T-helper 2 cell treated with Interferon-gamma antibody and Interleukin-4, amounts not matched to agents 100 ng/mL and 5 ng/mL, for 36 hours (primary cell): ENCODE measurements at places on chromosomes 11 and 22. TPM values are rescaled to one million over a fixed set of nuclear protein-coding genes. Genes with fewer than 3 reads are reported as not detected.

The BCO2 gene
- 1.1 and 1.4 TPM in 2 replicates for total RNA-seq

The MMP8 gene
- total RNA-seq: not detected in 2 replicates

The C2CD3 gene
- total RNA-seq: 41.1 and 45.5 TPM in 2 replicates

The CSNK2A3 gene
- total RNA-seq: 0.18 and 1.0 TPM in 2 replicates
